NCI-H774 (cell line): ENCODE measurements at places on chromosomes 13 and 19.

DNA sequence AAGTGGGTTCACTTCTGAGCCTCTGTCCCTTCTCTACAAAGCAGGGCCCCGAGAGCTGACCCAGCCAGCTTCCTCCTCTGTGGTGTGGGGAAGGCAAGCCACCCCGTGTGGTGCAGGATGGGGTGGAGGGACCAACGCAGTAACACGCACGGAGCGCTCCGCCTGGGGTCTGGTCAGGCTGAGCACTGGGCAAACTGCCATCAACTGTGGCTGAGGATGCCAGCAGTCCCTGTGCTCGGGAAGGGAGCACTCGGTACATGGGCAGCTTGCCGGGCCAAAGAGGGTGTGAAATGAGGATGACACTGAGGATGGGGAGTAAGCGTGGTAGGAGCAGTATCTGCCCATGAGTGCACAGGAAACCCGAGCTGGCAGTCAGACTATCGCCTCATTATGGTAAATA lies 7.6 kb upstream of the GMIP start:
- DNase-seq = no peak

GRCh38 chr13:33401238-33401637 lies 115.7 kb upstream of the STARD13 start:
- no peak for DNase-seq

DNA sequence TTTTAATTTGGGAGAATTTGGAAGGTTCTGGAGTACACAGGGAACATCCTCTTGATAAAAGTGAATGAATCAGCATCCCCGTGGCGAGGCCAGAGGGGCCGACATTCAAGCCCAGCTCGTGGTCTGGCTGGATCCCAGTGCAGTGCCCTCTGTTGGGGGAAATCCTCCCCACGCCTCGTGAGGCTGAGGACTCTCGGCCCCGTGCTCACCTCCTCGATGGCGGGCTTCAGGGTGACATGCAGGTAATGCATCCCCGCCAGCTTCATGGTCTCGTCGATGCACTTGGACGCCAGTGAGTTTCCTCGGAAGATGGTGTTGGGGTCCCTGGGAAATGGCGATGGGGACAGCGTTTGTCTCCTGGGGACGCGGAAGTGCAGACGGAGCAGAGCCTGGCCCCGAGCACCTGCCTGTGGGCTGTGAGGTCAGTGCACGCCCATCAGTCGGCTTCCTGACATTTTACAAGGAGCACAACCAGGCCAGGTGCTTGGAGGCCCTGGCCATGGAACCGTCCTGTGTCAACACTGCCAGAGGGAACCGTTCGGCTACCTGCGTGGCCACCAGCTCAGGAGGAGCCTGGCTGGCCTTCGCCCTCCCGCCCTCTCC lies 43.3 kb upstream of the C13orf46 start:
- peak; percentile 10 for DNase-seq

- DNase-seq = no peak
Observed at GRCh38 chr19:58546019-58546530, 2.2 kb downstream of the TRIM28 start.

DNA sequence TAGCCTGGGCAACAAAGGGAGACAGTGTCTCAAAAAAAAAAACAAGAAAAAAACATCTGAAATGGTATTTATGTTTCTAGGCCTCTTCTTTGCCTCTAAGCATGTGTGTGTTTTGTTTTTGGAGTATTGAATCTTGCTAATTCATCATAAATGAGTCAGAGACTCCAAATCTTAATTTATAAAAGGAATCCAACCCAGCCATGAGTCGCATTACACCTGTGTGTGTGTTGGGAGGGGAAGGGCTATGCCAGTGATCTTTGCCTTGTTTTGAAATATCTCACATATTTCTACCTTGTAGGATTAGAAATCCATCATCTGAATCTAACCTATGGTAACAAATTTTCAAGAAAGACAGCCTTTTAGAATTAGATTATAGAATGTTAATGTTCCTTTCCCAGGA lies 4.0 kb downstream of the ZNF331 start:
- DNase-seq = no peak
